Activated CD4-positive, alpha-beta T cell treated with anti-CD3 and anti-CD28 coated beads for 48 hours (primary cell): ENCODE measurements at places on chromosomes 4 and X.

DNA sequence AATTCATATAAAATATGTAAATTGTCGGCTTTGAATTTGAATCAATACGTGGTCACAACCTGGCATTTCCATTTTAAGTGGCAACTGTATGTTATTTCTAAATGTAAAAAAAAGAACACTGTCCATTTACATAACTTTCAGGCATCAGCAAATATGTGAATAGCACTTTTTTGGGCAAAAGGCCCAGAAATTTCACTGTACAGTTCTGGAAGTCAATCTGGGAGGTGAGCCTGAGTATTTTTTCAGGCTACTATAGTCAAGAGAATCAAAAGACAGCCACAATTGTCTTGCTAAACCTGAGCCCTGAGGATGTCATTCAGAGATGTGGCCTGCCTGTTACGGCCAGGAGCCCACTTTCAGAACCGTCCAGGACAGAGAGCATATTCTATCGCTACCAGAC, 543.9 kb upstream of the MAGEB2 start:
- DNase-seq, result no peak

DNA sequence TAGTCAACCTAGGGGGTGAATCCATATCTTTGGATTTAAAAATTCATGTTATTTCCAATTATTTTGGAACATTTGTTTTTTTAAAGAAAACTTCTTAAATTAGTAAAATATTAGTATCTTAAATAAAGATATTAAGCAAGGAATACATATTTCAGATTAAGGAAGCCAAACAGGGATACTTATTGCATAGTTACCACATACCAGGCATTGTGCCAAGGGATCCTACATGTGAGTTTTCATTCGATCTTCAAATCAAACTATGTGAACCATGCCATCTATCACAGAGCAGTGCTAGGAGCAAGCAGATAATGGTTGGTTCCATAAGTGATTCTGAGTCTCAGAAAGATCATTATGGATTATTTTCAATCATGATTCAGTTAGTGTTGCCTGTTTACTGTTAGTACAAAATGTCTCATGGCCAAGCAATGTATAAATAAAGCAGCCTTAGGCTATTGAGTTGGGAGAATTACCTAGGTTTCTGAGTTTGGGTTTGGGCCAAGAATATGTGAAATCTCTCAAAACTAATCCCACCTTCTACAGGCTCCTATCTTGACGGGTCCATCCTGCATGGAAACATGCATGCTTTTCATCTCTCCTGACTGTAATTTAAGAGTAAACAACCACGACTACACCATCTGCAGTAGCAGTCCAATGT, 176.7 kb downstream of the NPFFR2 start:
- DNase-seq, result no peak

- no peak for DNase-seq
Observed at GRCh38 chr4:6123541-6123940, 76.8 kb downstream of the JAKMIP1 start.

GRCh38 chr4:97819294-97819693, 324.0 kb downstream of the STPG2 start:
- DNase-seq, result no peak

DNA sequence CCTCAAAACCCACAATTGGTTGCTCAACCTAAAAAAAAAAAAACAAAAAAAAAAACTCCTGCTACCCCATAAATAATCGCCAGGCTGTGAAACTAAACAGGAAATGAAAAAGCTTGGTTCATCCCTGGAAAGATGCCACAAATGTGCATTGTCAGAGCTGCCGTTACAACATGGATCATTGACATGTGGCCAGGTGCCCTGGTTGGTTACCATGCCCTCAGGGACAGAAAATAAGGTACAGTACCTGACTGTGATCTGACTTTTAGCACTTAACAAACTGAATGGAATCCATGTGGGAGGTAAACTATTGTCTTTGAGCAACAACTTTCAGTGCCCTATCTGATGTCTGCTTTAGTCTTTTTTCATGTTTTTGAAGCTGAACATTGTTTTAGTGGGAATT, 118.0 kb upstream of the RPL34 start:
- no peak for DNase-seq

GRCh38 chr4:154082760-154083535, 294.1 kb upstream of the SFRP2 start:
- DNase-seq, result peak; percentile 14

- no peak for DNase-seq
Observed at GRCh38 chrX:17164941-17165340, 210.1 kb upstream of the NHS start.

- DNase-seq, result no peak
Observed at GRCh38 chr4:75513526-75514130, 575 bp downstream of the RCHY1 start.

DNA sequence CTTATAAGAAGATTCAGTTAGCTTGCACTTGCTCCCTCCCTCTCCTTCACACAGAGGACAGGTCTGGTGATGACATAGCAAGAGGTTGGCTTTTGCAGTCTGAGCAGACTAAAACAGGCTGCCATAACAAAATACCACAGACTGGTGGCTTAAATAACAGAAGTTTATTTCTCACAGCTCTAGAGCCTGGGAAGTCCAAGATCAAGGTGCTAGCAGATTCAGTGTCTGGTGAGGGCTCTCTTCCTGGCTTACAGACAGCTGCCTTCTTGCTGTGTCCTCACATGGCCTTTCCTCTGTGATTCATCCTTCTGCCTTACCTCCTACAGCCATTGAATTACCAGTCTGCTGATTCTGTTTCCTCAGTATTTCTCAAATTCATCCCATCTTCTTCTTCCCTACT, 13.1 kb downstream of the RP2 start:
- no peak for DNase-seq

GRCh38 chrX:1491851-1492349, 39.2 kb upstream of the ASMTL start:
- peak; percentile 82 for DNase-seq

- DNase-seq, result no peak
Observed at GRCh38 chr4:31045724-31046318, 325.7 kb downstream of the PCDH7 start.

DNA sequence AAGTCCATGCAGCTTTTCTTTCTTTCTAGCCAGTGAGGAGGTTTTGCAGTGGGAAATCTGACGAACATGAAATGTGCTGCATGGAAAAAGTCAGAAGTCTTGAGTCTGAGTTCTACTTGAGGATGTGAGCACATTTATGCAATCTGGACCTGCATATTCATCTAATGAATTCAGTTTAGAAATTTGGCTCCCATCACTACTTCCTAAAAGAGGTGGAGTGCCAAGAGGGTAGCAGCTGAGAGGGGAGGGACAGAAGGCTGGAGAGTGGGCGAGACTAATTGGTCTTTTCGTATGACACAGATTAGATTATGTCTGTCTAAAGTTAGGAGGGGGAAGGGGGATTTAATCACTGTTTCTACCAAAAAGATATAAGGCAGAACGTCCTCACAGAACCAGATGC, 535.9 kb downstream of the IQCM start:
- no peak for DNase-seq

GRCh38 chrX:68753218-68753617, 75.6 kb upstream of the EFNB1 start:
- DNase-seq, result no peak

DNA sequence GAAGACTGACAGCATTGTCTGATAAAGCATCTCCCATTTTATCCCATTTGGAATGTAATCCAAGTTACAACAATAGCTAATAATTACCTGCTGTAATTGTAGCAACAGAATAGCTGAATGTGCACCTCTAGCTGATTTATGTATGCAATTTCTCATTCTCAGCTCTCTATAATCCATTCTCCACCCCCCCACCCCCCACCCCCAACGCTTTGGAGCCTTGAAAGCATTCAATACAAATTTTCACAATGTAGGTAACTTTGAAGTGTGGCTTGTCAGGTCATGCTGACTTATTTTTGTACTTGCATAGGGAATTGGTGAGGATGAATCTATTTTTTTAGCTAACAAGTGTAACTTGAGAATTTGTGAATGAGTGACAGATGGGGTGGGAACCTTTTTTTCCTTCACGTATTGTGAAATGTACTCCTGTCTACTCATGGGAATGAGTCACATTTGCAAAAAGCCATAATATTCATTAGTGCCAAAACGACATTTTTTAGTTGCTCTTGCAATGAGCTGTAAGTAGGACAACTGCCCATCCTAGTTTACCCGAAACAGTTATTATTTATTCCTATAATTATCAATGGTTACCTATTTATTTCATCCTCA, 159.3 kb downstream of the PALLD start:
- no peak for DNase-seq

DNA sequence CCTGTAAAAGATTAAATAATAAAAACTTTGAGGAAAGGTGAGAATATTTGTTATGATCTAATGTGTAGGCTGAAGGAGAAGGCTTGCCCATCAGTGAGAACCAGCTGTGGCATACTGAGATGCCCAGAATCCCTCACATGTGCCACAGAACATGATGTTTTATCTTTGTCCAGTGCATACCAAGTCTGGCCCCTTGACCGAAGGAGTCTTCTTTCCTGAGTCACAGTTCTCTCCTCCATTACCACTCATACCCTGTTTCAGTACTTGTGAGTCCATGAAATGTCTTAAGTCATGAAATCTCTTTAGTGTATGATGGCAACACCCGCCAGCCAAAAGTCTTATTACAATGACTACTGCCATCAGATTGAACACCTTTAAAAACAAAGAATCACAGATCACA, 42.7 kb downstream of the PPARGC1A start:
- no peak for DNase-seq

GRCh38 chr4:102449751-102450352, 51.3 kb upstream of the NFKB1 start:
- peak; percentile 59 for DNase-seq

DNA sequence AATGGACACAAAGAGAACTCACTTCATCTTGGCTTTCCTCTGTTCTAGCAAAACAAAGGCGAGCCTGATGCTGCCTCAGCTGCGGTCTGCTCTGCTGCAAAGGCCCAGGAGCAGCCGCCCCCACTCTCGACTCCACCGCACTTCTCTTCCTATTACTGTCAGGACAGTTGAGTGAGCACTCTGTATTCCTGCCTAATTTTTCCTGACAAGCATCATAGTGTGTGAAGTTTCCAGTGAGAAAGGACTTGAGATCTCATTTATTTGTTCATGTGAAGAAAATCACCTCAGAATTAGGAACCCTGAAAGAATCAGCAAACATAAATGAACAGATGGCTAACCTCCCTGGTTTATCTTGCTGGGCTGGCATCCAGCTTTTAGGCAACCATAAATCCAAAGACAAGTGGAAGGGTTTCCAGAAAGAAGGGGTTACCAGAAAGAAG, 15.6 kb downstream of the SCARB2 start:
- peak; percentile 48 for DNase-seq

GRCh38 chr4:55074386-55074785, 51.0 kb downstream of the KDR start:
- no peak for DNase-seq

GRCh38 chr4:29013341-29013740, 1706.8 kb upstream of the PCDH7 start:
- no peak for DNase-seq

DNA sequence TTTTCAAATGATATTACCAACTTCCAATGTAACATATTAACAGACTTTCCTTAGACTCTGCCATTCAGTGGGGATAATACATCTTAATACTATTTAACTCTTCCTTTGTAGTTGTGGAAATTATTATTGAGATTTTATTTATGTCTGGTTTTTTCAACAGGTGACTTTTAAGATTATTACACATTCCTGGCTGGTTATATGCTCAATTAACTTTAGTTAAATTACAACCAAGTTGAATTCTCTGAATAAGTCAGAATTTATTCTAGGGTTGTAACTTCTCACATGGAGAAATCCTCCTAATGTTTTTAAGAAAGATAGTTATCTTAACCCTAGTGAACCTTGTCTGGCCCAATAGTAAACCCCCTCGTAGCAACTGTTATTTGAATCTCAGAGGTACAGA, 107.3 kb downstream of the SLC10A6 start:
- no peak for DNase-seq

DNA sequence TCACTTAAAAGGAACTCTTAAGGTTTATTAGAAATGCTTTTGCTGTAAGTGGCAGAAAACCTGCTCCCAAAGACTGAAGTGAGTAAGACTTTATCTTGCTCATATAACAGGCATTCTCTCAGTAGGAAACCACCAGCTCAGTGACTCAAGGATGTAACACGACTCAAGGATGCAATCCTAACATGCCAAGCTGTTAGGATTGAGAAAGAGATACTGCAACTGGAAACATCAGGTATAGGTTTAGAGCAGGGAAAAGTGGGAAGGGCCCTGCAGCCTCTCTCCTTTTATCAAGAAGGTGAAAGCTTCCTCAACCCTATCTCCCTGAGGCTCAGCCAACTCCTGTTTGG, 11.9 kb upstream of the SLC9A7 start:
- DNase-seq, result no peak

- DNase-seq, result no peak
Observed at GRCh38 chr4:123844374-123844773, 447.8 kb downstream of the SPRY1 start.

DNA sequence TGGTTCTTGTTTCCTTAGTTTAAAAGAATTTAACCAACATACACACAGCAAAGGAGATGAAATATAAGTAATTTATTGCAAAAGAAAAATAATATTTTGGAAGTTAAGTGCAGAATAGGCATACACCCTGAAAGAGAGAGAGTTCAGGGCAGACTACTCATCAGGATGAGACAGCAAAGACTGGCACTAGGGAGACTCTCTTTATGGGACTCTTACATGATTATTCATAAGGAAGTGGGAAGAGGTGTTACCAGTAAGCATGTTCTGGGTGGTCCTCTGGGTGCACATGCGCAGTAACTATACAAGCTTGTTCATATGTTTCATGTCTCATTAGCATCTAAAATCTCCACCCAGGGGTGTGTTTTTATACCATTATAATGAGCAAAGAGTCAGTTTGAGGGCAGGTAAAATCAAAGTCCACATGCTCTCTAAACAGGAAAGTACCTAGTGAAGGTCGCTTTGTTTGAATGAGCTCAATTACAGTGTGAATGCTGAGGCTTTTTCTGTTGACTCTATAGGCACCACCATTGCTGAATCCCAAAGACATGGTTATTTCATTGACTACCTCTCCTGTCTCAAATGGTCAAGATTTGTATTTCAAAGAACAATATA, 38.2 kb upstream of the PRDM5 start:
- no peak for DNase-seq

DNA sequence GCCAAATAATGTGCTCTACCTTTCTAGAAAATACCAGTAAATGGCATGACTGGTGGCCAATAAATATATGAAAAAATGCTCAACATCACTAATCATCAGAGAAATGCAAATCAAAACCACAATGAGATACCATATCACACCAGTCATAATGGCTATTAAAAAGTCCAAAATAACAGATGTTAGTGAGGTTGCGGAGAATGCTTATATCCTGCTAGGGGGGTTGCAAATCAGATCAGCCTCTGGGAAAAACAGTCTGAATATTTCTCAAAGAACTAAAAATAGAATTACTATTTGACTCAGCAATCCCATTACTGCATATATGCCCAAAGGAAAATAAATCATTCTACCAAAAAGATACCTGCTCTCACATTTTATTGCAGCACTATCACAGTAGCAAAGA, 115.1 kb downstream of the RASGEF1B start:
- no peak for DNase-seq
